Activated CD4-positive, alpha-beta T cell treated with anti-CD3 and anti-CD28 coated beads, Interleukin-2, amount 50 U/mL, for 24 hours (primary cell): ENCODE measurements at places on chromosomes 7 and 10.
A peak's percentile ranks its signal among the peaks of the same experiment; 100 is the strongest.

- no peak for DNase-seq
These were observed 83.5 kb downstream of the ADK start for GRCh38 chr10:74234569-74234968.

DNA sequence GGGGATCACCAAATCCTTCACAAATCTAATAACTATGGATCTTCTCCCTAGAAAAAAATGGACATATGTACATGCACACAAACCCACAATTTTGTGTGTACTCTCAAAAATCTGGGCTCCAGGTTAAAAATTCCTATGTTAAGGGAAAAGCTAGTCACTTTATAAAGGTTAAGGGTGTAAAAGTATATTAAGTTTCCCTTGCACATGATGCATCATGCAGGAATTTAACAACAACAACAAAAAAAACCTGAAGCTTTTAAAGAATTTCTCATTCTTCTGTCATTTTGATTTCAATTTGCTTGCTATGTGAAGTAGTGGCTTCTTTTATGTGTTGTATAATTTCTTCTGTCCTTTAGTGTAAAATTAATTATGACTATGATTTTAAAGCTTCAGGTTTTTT is 123.7 kb downstream of the CNOT4 start:
- no peak for DNase-seq

DNA sequence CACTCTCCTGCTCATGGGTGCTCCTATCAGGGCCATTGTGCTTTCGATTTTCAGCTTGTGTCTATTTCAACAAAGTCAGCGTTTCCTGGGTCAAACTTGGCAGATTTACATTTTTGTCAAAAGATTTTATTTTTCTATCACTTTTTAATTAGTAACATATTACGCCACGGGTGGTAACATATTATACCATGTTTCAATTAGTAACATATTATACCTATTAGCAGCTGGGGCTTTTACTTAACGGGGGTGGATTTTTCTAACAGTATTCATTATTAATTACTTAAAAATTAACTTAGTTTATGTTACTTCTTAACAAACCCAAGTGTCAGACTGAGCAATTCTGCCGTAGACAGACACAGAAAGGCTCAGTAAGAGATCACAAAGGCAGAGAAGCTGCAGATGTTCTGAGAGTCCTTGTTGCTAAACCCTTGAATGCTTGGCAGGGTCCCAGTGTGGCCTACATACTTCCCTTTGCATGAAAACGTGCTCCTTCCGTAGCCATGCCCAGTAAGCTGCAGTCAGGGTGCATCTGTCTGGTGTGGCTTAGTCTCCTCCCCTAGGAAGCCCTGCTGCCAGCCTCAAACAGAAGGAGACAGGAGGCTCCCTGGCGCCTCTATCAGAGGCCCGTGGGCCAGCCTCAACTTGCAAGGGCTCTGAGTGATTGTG is 263.1 kb upstream of the CXCL12 start:
- DNase-seq = no peak

GRCh38 chr7:94561841-94562514 is 52.4 kb downstream of the CASD1 start:
- no peak for DNase-seq

GRCh38 chr7:54015251-54015650 is 526.9 kb upstream of the VSTM2A start:
- DNase-seq = no peak

GRCh38 chr7:74312418-74313028 is 23.3 kb downstream of the CLIP2 start:
- DNase-seq = no peak

DNA sequence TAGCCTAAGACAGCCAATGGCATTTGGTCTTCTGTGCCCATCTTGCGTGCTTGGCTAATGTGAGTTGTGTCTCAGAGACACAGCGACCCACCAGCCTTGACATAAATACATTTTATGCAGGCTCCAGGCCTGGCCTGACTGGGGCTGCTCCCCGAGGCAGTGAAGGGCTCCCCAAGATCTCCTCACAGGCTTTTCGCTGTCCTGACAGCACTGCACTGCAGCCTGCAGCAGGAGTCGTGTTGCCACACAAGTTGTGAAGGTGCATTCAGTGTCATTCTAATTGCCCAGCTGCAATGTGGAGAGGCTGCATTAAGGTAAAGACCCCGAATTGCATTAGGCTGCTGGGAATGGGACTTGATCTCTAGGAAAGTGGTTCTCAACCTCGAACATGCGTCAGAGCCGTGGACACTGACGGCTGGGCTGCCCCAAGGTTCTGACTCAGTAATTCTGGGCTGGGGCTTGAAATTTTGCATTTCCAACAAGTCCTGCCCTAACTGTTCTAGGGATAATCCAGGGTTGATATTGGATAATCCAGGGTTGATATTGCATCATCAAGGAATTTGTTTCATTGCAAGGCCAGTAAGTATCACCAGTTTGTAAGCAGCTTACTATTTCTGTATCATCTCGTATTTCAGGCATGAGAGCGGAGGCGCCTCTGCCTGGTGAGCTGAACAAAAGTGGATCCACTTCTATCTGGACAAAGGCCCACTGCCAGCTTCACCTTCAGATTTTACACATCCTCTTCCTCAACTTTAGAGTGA is 108.7 kb upstream of the INSIG1 start:
- DNase-seq = no peak

DNA sequence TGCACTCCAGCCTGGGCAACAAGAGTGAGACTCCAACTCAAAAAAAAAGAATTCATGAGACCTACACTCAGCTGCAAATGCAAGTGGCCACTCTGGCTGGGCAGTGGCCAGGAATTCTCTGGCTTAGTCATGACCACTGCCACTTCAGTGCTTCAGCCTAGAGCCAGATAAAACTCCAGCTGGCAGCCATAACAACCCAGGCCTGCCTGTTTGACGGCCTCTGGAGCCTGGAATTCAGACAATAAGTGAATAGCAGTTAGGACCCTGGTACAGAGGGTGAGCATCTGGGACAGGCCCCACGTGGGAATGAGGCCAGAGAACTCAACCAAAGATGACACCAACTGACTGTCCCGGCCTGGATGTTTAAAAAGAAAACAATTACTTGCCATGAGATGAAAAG is 18.9 kb downstream of the RCC1L start:
- DNase-seq = no peak

- DNase-seq = no peak
These were observed 997 bp upstream of the ZNF138 start for GRCh38 chr7:64793106-64793755.

- no peak for DNase-seq
These were observed 22.8 kb downstream of the GNA12 start for GRCh38 chr7:2821161-2821841.

GRCh38 chr10:74342991-74343390 is 192.0 kb downstream of the ADK start:
- no peak for DNase-seq

DNA sequence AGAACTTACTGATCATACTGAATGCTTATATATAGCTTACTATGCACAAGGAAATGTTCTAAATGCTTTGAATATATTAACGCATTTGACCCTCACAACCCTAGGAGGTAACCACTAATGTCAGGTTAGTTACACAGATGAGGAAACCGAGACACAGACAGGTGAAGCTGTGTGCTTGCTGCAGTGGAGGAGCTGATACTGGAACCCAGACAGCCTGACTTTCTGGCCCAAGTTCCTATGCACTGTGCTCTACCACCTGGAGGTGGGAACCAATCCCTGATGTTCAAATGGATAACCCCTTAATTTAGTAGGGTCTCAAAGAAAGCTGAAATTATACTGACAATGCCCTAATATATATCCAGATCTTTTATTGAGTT is 119.6 kb downstream of the SORBS1 start:
- DNase-seq = no peak

DNA sequence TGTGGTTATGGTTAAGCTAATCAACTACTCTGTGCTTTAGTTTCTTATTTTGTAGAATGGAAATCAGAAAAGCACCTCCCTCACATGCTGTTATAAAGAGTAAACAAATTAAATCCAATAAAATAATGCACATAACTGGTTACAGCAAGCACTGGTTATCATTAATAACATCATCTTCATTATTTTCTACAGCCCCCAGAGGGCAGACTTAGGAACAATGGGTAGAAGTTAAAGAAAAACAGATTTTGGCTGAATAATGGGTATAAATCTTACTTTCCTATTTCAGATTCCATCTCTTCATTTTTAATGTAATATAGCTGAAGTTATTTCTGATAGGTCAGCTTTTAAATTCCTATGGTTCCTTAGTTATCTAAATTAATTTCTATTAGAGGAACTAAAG is 126.5 kb downstream of the DOCK4 start:
- no peak for DNase-seq

GRCh38 chr7:113026941-113027340 is 59.7 kb downstream of the GPR85 start:
- DNase-seq = no peak

- DNase-seq = no peak
These were observed 145.2 kb upstream of the PFKP start for GRCh38 chr10:2921956-2922680.

- no peak for DNase-seq
These were observed 9.8 kb upstream of the GRB10 start for GRCh38 chr7:50792342-50793119.

- DNase-seq = no peak
These were observed 158.0 kb downstream of the PAXIP1 start for GRCh38 chr7:154844955-154845354.

GRCh38 chr10:21368022-21368582 is 157.4 kb downstream of the SKIDA1 start:
- DNase-seq = no peak

- DNase-seq = no peak
These were observed 181.3 kb upstream of the PRPS1L1 start for GRCh38 chr7:18208921-18209320.

DNA sequence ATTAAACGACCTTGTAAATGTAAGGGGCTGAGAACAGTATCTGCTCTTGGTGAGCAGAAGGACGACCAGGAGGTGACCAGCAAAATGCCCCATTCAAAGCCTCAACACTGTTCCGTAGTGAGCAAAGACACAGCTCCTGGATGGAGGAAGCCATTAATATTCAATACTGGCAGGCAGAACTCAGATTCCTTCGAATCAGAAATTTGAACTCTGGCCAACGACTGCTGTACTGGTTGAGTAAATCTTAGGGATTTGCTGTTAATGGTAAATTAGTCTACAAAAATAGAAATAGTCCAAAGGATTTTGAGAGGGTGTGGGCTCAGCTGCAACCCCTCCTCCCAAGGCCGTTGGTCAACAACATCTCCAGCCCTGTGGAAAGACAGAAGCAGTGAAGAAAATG is 130.5 kb upstream of the PFKP start:
- DNase-seq = no peak

- DNase-seq = no peak
These were observed 22.1 kb upstream of the PRKAR1B start for GRCh38 chr7:749140-749551.

DNA sequence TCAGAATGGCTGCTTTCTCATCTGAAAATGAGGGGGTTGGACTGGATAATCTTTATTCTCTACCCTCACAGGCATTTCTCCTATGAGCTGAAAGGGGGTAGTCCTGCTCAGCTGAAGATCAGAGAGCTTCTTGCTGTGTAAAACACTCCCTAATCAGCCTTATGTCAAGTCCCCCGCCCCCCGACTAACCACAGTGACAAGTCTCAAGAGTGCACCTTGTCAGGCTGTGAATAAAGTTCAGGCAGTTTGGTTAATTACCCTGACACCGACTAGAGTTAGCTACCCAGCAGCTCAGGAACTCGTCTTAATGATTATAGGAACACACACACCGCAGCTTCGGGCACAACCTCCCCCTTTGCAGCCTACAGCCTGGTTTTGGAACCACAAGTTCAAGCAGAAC is 513.7 kb downstream of the RPS24 start:
- DNase-seq = no peak

GRCh38 chr7:51102828-51103227 is 213.8 kb downstream of the COBL start:
- DNase-seq = no peak

DNA sequence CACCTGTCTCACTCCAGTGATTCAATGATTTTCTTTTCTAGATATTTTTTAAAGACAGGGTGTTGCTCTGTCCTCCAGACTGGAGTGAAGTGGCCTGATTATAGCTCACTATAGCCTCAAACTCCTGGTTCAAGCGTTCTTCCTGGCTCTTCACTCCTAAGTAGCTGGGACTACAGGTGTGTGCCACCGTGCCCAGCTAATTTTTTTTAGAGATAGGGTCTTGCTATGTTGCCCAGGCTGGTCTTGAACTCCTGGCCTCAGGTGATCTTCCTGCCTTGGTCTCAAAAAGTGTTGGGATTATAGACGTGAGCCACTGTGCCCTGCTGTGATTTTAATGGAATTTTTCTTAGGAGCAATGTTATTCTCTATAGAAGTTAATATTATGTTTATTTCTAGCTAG is 14.1 kb downstream of the NUP205 start:
- no peak for DNase-seq

DNA sequence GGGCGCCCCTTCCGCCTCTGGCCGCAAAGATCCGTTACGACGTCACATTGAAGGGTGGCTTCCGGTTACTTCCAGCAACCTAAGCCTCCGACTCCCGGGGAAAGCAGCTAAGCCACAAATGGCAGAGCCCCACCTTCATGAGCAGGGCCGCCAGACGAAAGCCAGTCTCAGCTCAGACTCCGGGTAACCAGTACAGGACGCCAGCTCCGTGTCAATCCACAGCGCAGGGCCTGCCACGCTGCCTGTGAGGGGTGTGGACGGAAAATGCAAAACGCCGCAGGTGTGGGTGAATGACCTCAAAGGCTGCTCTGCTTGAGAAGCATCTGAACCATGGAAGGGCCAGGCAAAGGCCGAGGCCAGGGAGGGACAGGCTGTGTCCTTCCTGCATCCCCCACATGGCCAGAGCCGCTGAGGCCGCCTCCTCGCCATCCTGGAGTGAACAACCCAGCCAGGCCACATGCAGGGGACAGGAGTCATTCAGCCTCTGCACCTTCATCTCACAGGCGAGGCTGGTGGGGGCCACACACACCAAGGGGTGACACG is 53.5 kb upstream of the PPP2R2D start:
- no peak for DNase-seq

DNA sequence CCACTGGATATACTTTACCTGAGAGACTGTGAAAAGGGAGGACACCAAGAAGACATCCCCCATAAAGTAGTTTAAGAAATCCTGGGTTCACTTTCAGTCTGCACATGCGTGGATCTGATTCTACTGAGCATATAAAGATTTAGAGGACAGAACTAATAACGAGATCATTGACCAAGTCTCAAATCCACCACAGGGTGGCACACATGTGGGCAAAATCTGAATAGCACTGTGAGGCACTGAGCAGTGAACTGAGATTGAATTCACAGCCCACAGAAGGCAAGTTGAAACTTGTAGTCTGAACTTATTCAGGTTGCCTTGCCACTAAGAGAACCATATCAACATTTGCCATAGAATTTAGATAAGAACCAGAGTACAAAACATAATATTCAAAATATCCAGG is 818.6 kb downstream of the GRID1 start:
- DNase-seq = no peak

- peak; percentile 36 for DNase-seq
These were observed 945 bp downstream of the ADD3 start for GRCh38 chr10:110008518-110009339.
